ENCODE measurements at places on chromosomes 2 and 18. TPM values are rescaled to one million over a fixed set of nuclear protein-coding genes. Genes with fewer than 3 reads are reported as not detected.
A peak's percentile ranks its signal among the peaks of the same experiment; 100 is the strongest.

DNA sequence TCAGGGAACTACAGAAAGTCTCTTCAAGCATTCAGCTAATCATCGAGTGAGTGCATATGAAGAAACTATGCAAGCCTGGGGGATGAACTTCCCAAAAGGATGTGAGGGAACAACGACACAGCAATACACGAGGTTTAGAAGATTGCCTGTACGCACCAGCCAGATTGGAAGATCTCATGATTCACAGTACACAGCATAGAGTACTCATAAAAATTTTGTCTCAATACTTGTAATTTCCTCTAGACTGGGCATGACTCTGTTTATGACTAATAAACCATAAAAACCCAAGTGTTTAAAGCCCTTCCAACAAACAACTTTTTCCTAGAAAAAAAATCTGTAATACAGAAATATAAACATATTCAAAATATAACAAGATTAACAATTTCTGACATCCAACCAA is 279.7 kb downstream of the KCNJ3 start:
- DNase-seq: no peak

The SIX3 gene
- total RNA-seq: 0.28 TPM

DNA sequence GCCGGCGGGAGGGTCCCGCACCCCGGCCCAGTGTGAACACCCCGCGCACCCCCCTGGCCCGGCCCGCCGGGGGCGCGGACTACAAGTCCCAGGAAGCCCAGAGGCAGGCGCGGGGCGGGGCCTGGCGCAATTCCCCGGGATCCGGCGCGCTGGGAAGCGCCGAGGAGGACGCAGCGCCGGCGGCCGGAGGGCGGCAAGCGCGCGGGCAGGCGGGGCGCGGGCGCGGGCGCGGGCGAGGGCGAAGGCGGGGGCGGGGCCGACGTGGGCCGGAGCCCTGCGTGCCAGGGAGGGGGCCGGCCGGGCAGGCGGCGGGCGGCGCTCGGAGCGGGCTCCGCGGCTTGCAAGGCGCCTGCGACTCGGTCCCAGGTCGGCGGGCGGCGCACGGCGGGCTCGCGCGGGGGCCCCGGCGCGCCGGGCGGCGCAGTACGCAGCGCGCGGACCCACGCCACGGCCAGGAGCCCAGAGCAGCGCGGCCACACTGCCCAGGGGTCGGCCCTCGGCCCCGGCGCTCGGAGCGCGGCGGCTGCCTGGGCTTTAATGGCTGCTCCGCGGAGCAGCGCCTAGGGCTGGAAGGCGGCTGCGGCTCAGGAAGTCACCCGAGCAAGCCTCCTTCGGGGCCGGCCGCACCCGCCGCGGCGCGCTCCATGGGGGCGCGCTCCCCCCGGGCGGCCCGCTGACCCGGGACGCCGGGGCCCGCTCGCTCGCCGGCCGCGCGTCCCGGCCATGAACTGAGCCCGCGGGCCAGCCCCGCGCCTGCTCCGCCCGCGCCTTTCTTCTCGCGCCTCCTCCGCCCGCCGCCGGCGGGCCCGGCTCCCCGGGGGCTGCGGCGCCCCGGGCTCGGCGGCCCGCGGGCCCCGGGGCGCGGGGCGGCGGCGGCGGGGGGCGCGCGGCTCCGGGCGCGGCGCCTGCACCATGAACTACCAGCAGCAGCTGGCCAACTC is at the start of gene AGAP1:
TSS of gene AGAP1 (plus strand) at position 269 of the 941 bp plus-strand sequence.
- peak; percentile 89 for DNase-seq

DNA sequence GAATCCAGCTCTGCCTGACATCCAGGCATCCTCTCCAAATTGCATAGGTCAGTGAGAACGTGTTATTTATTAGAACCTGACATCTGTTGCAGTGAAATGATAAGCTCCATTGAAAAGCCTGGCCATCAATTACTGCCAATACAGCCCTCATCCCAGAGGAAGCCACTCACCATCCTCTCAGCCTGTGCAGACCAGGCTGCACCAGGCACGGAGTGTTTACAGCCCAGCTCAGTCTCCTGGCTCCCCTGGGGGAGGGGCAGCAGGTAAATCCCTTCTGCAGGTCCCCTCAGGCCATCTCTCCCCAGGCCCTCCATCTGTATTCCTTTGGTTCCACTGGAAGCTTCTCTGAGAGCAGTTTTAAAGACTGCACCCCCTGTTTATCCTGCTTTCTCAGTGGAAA is 82.6 kb upstream of the FOSL2 start:
- no peak for DNase-seq

- no peak for DNase-seq
Measured at GRCh38 chr18:45521777-45522176, 93.5 kb upstream of the SLC14A2 start.

The LRRTM1 gene
- not detected for total RNA-seq

The ACVR2A gene
- 7.2 TPM for total RNA-seq

GRCh38 chr2:197349699-197350098 is 39.1 kb upstream of the ANKRD44 start:
- no peak for DNase-seq

- DNase-seq: no peak
Measured at GRCh38 chr2:224659714-224660113, 56.5 kb downstream of the CCDC195 start.

The LOXL3 gene
- total RNA-seq: 1.3 TPM

DNA sequence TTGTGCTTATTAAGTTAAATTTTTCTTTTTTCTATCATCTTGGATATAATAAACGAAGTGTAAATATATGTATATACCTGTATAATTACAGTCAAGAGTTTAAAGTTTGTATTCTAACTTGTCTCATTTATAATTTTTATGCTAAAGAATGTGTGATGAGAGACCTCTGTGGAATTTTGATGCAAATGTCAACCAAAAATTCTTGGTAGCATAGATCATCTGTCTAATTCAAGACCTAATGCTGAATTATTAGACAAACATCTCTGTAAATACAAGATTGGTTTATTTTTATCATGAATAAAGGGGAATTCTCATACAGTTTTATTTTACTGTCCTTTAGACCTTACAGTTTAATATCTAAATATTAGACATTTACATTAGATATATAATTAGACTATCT is 149.2 kb upstream of the VWC2L start:
- no peak for DNase-seq

The MAP3K20 gene
- 23.7 TPM for total RNA-seq

The KCNG2 gene
- not detected for total RNA-seq

DNA sequence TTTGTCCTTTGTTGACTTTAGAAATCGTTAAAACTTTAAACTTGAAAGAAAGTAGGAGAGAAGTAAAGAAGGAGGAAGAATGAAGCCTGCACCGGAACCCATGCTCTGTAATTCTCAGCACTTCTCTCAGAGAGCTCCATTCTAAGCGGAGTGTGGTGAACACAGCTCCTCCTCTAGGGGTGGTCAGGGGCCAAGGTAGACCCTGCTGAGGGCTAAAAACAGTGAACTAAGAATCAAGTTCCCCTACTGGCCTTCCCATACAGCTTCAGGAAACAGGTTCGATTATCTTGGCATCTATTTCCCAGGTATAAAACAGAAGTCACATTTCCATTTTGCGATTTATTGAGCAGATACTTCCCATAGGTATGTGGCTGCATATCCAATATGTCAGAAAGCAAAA is 92.7 kb upstream of the ASAP2 start:
- no peak for DNase-seq

DNA sequence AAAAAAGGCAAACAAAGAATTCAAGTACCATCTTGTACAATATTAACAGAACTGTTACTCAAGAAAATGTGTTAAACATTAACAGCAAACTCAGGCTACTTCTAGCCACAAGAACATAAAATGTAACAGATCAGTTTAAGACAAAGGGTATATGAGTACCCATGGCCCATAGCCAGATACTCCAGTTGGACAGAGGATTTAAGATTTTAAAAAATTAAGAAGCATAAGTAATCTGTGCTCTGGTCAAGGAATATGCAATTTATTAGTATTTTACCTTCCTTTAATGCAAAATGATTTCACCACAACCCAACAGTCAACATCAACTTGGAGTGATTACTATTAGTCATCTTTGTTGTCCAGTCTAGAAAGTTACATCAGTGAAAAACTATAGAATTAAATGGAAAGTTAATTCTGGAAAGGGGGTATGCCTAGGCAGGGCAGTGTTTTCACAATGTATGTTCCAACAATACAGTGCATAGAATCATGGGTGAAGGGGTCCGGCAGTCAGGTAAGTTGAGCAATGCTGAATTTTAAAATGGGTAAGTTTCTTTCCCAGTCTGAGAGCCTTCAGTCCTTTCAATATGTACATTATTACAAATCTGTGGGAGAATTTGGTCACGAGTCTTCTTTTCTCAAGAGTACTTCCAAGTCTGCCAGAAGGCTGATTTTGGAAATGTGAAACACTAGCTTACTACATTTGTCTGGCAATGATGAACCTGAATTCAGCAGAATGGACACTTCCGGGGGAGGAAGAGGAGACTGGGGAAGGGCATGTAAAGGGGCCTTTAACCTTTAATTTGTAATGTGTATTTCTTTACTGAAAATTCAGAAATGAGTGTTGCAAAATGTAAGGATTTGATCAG is 34.5 kb downstream of the SFT2D3 start:
- DNase-seq: no peak

The KCNE4 gene
- total RNA-seq: 1.7 TPM

The GATA6 gene
- 28.2 TPM for total RNA-seq

The CHCHD5 gene
- total RNA-seq: 27.5 TPM

DNA sequence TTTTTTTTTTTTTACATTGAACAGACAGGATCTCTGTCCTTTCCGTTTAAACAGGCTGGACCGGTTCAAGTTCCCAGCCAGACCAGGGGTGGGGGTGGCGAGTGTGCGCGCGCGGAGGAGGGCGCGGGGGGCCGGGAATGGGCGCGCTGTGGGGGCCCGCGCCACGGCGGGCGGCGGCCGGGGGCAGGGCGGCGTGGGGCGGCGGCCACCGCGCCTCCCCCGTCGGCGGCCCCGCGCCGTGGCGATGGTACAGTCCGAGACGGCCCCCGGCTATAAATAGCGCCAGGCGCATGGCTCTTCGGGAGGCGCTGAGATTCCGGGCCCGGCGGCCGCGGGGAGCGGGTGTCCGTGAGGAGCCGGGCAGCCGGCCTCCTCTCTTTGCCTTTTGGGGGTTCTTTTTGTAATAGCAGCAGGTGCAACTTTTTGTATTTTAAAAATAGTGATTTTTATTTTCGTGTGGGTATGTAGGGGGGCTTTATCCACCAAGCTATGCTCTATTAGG is 430 bp upstream of the CELF4 start:
- peak; percentile 54 for DNase-seq

Measured in pancreas (tissue), 10 donors.